Chondrocyte (in vitro differentiated cells): ENCODE measurements at places on chromosomes 13 and 19. TPM values are rescaled to one million over a fixed set of nuclear protein-coding genes. Genes with fewer than 3 reads are reported as not detected.

The ZNF470 gene
- total RNA-seq: 3.4 to 4.4 TPM (median 4.2 TPM) in 3 replicates

The HIPK4 gene
- total RNA-seq: 0.20 to 0.53 TPM (median 0.46 TPM) in 3 replicates

The CFD gene
- 1.1 to 17.9 TPM (median 1.8 TPM) in 3 replicates for total RNA-seq

The GSX1 gene
- not detected in 3 replicates for total RNA-seq

GRCh38 chr13:45584816-45585215 is 30.7 kb downstream of the ERICH6B start:
- no peak overlapping the region for H3K4me3 ChIP-seq
- no peaks in the 10 kb centered on the region for H3K36me3 ChIP-seq
- H3K27ac ChIP-seq: no peak overlapping the region

DNA sequence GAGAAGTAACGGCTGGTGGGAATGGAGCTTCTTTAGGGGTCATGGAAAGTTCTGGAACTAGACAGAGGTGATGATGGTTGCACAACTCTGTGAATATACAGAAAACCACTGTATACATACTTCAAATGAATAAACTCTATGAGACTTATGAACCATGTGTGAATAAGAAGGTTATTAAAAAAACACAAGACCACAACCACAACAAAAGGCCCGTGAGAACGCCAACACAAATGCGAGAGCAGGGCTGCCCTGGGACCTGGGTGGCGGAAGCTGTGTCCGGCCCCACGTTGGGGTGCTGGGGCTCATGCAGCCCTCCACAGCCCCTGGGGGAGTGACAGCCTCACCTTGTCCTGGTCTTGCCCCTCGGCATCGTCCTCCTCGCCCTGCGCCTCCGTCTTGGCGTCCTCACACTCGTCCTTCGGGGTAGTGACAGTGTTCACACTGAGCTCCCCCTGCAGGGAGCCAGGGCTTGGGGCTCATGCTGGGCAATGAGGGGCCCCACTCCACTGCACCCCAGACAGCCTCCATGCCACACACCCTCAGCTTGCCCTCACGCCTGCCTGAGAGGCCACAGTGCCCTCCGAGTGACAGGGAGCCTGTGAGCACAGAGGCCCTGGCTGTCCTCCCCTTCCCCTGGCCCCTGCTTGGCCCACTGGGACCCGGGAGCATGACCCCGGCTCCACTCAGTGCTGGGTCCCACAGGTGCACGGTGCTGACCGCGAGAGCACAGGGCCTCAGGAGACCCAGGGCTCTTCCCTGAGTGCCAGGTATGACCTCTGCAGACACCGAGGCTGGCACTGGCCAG is 16.0 kb downstream of the IZUMO4 start:
- no peak for DNase-seq

- peak overlapping the region; percentile 5 for H3K27ac ChIP-seq
- no peak for DNase-seq
- H3K4me3 ChIP-seq: peak overlapping the region; percentile 78
- H3K36me3 ChIP-seq: peaks cover under 1% of the 10 kb centered on the region
- H3K4me1 ChIP-seq: peaks cover 41% of the 10 kb centered on the region
Measured at GRCh38 chr19:4403005-4403761, 743 bp downstream of the CHAF1A start.

DNA sequence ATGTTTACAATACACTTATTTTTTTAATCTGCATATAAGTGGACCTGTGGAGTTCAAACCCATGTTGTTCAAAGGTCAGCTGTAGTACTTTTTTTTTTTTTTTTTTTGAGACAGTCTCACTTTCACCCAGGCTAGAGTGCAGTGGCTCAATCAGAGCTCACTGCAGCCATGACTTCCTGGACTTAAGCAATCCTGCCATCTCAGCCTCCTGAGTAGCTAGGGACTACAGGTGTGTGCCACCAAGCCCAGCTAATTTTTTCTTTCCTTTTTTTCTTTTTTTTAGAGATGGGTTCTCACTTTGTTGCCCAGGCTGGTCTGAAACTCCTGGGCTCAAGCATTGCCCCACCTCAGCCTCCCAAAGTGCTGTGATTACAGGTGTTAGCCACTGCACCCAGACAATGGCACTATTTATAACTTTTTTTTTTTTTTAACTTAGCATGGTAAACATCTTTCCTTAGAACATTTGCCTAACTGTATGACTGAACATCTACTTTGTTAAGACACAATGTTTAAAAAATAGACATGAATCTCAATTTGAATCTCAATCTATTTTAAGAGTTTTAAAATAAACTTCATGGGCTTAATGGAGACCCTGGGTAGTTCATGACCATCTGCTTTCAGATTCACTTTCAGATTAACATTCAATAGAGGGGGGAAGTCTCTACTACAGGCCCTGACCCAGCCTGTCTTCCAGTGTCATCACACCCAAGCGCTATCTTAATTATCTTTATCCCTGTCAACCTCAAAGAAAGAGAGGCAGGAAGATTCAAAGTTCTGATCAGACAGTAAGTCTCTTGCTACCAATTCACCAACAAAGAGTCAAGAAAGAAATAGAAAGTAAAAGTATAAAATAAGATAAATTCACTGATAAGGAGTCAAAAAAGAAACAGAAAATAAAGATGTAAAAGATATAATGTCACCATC is 97.7 kb upstream of the DOCK9 start:
- DNase-seq: no peak

DNA sequence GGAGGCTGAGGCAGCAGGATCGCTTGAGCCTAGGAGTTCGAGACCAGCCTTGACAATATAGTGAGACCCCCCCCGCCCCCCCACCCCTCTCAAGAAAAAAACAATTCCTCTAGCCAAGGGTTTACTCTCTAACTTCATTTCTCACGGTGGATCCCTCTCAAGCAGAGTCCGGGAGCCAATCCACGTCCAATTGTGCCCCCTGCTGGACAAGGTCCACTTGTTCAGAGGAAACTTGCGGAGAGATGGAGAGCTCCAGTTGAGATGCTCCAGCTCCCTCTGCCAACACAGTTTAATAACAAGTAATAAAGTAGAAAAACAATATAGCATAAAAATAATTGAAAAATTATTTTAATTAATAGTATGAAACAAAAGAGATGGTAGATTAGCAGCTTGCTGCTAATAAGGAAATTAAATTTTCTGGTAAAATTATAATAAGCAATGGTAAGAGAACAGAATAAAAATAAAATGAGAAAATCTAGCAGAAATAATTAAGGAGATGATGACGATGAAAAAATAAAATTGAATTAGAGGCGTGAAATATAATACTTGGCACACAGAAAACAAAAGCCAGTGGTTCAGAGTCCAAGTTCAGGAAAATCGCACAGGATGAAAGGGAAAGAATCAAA is 14.5 kb upstream of the SIGLEC14 start:
- no peaks in the 10 kb centered on the region for H3K36me3 ChIP-seq
- H3K4me3 ChIP-seq: no peak overlapping the region
- H3K27ac ChIP-seq: no peak overlapping the region
- no peak for DNase-seq
- H3K27me3 ChIP-seq: peaks cover 33% of the 10 kb centered on the region
